ENCODE measurements at places on chromosomes 12 and 14.

DNA sequence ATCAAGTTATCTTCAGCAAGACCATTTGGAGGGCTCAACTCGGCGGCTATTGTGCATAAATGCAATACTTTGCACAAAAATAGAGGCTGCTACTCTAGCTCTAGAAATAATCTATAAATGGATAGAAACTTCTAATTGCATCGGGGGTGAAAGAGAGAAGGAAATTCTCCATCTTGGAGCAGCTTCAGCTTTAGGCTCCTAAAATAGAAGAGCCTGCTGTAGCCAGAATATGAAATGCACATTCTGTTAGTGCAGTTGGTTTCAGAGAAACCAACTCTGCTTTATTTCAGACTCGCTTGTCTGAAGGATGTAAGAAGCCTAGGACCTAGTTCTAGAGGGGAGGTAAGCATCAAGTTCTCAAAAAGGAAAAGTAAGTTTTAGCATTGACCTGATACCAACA is 38.1 kb downstream of the SNRPF start:
- no peak for DNase-seq

DNA sequence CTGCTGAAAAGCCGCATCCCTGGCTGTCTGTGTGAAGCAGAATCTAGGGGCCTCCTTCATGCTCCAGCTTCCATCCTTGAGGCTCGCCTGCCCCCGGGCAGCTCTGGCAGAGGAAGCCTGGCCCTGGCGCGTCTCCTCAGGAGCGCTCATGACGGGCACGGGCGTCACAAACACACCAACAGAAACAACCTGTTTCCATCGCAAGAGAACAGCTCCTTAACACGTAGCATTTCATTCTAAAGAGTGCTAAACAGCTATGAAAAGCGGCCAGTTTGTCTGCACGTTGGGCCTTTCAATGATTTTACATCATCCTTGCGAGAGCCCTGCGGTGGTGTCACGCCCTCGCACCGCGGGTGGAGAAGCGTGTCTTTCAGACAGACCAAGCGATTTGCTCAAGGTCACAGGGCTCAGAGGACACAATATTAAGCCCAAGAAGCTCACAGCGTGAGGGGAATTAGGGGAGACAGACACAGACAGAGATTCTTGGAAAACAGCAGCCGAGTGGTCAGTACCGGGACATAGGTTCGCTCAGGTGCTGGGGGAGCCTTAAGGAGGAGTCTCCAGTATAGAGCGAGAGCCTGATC is 4.9 kb downstream of the ADGRD1 start:
- DNase-seq = no peak

DNA sequence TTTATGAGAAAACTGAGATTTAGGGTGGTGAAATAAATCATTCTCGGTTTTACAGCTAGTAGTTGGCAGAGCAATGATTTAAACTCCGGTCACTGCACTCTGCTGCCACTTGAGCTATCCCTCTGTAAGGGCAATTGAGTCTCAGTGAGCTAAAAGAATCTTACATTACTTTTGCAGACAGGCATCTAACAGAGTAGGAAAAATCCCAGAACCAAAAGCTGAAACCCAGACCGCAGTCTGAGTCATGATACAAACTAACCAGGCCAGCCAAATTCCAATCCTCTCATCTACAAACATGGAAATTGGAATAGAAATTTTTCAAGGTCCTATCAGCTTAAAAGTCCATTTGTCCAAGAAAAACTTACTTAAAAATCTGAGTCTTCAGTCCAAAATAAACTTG is 73.7 kb downstream of the ANKS1B start:
- no peak for DNase-seq

DNA sequence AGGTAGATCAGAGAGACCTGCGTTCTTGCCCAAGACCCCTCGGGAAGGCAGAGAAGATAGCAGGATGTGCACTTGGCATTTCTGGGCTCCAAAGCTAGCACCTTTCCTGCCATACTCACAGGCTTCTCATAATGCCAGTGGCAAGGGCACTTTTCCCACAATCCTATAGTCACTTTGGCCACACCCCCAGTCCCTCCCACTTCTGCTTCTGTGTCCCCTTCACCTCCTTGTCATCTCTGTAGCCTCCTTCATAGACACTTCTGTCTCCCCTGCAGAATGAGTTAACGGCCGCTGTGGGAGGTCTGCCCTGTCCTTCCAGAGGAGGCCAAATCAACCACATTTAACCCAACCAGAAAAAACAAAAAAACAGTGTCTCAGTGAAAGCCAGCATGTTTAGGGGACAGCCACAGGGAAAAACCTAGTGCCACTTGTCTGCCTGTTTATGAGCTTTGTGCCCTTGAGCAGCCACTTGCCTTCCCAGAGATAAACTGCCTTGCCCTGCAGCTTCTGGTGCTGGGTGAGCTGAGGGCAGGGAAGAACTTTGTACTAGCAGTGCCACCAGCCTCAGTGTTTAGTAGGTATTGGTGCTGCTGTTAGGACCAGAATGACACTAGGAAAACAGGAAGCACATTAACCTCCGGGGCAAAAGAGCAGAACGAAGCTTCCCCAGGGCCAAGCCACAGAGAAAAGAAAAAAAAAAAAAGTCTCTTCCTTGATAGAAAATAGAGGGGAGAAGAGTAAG is 193.0 kb upstream of the PWP1 start:
- DNase-seq = no peak

GRCh38 chr12:117101953-117102799 is 3.0 kb upstream of the TESC start:
- DNase-seq = no peak

DNA sequence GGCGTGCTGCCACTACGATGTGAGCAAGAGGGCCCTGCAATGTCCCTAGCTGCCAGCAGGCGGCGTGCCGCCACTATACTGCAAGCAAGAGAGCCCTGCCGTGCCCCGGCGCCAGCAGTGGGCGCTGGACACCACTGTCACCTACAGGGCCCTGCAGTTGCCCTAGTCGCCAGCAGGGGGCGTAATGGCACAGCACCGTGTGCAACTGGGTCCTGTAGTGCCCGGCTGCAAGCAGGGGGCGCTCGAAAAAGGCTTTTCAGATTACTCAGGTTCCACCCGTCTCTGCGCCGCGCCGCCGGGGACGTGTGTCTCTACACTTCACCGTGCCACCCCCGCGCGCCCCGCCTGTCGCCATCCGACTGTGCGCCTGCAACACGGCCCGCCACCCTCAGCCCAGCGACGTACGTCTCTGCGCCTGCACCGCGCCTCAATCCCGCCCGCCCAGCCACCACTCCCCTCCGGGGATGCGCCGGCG is 1356.9 kb downstream of the TMEM121 start:
- no peak for DNase-seq

DNA sequence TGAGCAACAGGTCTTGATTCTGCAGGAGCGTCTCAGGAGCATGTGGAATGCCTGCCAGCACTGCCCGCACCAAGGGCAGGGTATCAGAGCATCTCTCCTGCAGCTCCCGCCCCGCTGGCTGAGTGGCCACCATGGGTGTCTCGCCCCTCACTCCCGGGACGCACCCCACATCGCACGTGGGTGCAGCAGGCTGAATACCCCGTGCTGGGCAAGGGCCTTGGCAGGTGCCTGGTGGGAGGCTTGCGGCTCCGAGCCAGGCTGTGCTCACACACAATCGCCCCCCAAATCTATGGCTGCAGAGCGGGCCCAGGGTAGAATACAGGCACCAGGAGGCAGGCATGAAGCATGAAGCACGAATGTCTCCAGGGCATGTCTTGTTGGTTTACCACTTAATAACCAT is 103.9 kb upstream of the TMEM132D start:
- DNase-seq = no peak

DNA sequence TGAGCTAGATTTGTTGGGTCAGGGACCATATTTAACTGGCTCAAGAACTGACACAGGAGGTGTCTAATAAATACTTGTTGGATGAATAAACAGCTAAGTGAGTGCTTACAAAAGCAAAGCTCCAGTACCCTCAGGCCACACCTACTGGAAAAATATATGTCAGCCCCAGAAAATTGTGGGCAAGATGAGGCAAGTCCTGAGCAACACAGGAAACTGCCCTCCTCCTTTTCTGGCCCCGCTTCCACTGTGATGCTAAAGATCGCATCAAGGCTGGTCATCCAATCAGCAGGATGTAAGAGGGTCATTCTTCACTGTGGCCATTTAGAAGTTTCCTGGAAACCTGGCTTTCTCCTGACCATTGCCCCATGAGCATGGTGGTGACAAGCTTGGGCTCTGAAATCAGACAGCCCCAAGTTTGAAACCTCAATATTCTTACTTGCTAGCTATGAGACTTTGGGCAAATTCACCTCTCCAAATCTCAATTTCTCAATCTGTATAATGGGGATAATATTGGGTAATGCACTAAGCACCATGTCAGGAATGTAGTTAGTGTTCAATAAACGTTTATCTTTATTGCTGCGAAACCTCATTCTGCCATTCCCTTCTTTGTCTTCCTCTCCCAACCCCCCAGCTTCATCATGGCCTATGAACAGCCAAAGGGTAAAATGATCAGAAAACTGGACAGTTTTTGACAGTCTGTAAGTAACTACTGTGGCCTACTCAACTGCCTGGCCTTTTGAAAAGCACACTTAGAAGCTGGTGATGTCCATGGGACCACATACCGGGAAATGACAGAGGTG is 139.3 kb upstream of the PZP start:
- DNase-seq = no peak

DNA sequence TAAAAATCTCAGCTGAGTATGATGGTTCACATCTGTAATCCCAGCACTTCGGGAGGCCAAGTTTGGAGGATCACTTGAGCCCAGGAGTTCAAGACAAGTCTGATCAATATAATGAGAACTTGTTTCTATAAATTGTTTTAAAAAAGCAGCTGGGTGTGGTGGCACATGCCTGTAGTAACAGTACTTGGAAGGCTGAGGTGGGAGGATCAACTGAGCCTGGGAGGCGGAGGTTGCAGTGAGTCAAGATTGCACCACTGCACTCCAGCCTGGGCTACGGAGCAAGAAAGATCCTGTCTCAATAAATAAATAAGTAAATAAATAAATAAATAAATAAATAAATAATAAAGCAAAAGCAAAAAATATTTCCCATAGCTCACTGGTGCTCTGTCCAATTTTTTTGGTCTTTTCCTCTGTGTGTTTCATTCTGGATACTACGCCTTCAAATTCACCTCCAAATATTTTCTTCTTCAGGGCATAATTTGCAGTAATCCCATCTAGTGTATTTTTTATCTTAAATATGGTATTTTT is 32.7 kb upstream of the SNX6 start:
- DNase-seq = no peak

DNA sequence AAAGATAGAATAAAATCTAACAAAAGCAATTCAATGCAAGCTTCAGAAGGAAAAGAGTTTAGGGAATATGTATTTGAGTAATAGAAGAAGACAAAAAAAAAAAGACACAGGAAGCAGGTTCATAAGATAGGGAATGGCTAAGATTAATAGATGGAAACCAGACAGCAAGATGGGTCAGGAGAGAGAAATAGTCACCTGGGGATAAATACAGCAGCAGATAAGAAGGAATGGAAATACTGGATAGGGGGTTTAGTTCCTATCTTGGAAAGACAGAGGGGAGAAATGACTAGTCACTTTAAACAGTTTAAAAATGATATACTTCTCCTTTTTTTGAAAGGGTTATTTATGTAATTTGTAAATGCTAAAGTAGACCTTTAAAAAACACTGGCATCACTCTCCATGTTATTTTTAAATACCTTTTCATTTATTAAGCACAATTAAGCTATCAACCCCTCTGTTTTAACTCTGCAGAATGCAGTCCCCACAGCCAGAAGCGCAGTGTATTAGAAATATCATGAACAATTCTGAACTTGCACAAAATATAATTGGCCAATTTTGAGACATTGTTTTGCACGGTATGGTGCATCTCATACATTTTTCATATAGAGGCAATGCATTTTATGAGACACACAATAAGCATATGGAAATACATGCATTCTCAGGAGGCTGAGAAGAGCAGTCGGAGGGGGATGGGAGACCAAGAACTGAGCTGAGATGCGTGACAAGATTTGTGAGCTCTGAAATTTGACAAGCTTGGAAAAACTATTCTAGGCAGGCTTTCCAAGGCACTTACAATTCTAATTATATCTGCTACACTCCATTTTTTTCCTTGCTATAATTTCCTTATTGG is 303.4 kb upstream of the PRICKLE1 start:
- DNase-seq = peak; percentile 50

DNA sequence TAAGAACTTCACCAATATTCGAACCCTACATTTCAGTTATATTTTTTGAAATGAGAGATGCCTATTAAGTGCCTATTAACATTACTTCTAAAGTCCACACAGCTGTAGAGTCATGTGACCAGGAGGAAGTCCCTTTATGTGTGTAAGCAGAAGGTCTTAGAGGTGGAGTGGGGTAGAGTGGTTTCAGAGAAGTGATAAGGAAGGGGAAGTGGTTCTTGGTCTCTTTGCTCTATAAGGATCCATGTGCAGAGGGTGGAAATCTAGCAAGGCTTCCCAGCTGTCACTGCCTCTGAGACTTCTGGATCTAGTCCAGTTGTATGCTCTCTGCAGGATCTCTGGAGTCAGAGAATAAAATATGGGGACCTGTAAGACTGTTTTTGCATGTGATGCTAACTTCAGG is 673.9 kb downstream of the FLRT2 start:
- no peak for DNase-seq

- no peak for DNase-seq
These were observed 116.4 kb downstream of the NTN4 start for GRCh38 chr12:95674163-95674562.

DNA sequence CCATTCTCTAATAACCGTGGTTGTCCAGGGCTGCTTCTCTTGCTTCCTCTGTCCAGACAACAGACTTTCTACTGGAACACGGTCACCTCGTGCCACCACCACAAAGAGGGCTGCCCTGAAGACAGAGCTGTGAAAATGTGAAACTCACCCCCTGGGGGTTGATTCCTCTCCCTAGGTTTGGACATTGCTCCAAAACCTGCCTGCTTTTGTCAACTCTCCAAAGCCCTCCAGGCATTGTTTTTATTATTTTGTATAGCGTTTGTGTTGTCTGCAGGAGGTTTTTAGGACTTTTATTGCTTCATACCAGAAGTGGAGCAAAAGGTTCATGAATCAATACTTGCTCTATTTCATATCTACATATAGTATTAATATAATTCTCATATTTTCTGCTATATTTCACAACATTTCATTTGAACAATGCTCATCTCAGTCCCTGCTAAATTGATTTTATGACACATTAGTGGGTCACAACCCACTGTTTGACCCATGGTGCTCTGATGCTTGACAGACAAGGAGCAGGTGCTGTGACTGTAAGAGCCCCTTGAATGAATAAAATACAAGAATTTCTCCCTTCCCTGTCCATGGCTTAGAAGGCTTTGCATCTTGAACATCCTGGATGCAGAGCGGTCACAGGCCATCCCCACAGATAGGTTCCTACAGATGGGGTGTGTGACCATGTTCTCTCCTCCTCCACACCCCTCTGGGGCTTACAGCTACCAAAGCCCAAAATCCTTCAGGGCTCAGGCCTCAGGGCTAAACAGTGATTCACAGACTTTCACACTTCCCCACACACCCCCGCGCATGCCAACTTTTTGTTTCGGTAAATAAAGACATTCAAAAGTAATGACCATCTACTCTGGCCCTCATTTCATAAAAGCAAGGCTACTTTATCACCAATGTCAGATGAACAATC is 20.6 kb upstream of the EML1 start:
- no peak for DNase-seq
